ENCODE measurements at places on chromosomes 12 and 14. TPM values are rescaled to one million over a fixed set of nuclear protein-coding genes. Genes with fewer than 3 reads are reported as not detected.

- H3K36me3 ChIP-seq, result no peaks in the 10 kb centered on the region
- DNase-seq, result no peak
- H3K27ac ChIP-seq, result no peak overlapping the region
- no peak overlapping the region for H3K4me3 ChIP-seq
- H3K27me3 ChIP-seq, result no peaks in the 10 kb centered on the region
- no peaks in the 10 kb centered on the region for H3K4me1 ChIP-seq
These were observed 56.1 kb downstream of the RERG start for GRCh38 chr12:15165012-15165659.

- H3K4me1 ChIP-seq, result no peaks in the 10 kb centered on the region
- no peaks in the 10 kb centered on the region for H3K36me3 ChIP-seq
- no peak overlapping the region for H3K4me3 ChIP-seq
These were observed 62.3 kb downstream of the FZD10 start for GRCh38 chr12:130224613-130225012.

Gene PPP4R3A
- 130 TPM for total RNA-seq

DNA sequence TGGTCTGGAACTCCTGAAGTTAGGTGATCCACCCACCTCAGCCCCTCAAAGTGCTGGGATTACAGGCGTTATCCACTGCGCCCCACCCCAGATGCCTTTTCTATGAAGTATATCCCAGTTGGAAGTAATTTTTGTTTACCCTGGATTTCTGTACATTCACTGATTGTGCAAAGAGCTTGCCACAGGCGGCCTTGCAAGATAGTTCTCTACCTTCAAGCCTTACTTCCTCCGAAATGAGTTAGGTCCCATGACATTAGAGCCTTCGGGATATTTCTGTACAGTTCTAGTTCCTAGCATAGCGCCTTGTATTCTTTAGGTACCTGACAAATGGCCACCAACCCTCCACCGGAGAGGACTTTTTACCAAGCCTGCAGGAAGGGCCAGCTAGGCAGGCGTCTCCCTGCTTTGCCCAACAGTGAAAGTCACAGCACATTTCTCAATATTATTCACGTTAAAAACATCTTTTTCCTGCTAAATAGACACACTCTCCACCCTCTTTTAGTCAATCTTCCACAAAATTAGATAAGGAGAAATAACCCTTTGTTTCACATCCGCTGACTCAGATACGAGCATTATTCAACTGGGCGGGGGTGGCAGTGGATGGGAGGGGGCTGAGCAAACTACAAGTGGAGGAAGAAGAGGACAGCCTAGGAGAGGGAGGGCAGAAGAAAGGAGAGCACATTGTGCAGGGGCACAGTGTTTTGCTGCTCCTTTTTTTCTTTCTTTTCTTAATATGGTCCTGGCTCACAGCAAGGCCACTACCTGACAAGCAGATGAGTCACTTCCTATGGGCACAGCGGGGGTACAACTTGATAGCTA lies 40.0 kb upstream of the CAPRIN2 start:
- peak overlapping the region; percentile 53 for H3K4me3 ChIP-seq
- no peaks in the 10 kb centered on the region for H3K36me3 ChIP-seq
- DNase-seq, result no peak
- peaks cover 16% of the 10 kb centered on the region for H3K4me1 ChIP-seq

Gene GZMH
- 35.7 TPM for total RNA-seq

Gene LTBR
- 0.64 TPM for total RNA-seq

GRCh38 chr14:101849125-101849524 lies 87.6 kb downstream of the PPP2R5C start:
- H3K4me1 ChIP-seq, result peaks cover 83% of the 10 kb centered on the region
- no peak for DNase-seq
- H3K4me3 ChIP-seq, result no peak overlapping the region

Gene TAS2R42
- total RNA-seq, result not detected

Gene SLC39A2
- total RNA-seq, result 0.36 TPM

DNA sequence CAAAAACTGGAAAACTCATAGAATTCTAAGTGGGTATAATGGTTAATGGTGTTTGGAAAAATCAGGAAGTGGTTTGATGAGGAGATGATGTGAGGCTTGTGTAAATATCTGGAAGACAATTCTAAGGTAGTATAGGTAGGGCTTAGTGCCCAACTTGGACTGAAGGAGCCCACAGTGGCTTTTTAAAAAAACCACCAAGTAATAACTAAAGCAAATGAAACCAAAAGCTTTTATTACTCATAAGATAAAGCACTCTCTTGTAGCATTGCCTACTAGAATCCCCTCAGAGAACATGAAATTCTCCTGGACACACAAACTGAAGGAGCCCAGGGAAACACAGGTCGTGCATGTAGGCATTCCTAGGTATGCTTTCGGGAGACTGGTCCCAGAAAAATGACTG lies 324.5 kb downstream of the NELL2 start:
- no peak for DNase-seq
- H3K27ac ChIP-seq, result no peak overlapping the region
- no peaks in the 10 kb centered on the region for H3K27me3 ChIP-seq
- no peak overlapping the region for H3K4me3 ChIP-seq
- peaks cover 8% of the 10 kb centered on the region for H3K4me1 ChIP-seq
- H3K36me3 ChIP-seq, result no peaks in the 10 kb centered on the region

GRCh38 chr14:32224737-32225377 lies 21.8 kb upstream of the RNU6-8 start:
- H3K27ac ChIP-seq, result no peak overlapping the region
- no peak for DNase-seq
- no peaks in the 10 kb centered on the region for H3K36me3 ChIP-seq
- H3K4me1 ChIP-seq, result no peaks in the 10 kb centered on the region
- H3K27me3 ChIP-seq, result peaks cover 3% of the 10 kb centered on the region
- H3K4me3 ChIP-seq, result no peak overlapping the region
